ENCODE measurements at places on chromosomes 3 and 15.

GRCh38 chr15:81942655-81943195 is 103.1 kb downstream of the MEX3B start:
- no peak for DNase-seq

DNA sequence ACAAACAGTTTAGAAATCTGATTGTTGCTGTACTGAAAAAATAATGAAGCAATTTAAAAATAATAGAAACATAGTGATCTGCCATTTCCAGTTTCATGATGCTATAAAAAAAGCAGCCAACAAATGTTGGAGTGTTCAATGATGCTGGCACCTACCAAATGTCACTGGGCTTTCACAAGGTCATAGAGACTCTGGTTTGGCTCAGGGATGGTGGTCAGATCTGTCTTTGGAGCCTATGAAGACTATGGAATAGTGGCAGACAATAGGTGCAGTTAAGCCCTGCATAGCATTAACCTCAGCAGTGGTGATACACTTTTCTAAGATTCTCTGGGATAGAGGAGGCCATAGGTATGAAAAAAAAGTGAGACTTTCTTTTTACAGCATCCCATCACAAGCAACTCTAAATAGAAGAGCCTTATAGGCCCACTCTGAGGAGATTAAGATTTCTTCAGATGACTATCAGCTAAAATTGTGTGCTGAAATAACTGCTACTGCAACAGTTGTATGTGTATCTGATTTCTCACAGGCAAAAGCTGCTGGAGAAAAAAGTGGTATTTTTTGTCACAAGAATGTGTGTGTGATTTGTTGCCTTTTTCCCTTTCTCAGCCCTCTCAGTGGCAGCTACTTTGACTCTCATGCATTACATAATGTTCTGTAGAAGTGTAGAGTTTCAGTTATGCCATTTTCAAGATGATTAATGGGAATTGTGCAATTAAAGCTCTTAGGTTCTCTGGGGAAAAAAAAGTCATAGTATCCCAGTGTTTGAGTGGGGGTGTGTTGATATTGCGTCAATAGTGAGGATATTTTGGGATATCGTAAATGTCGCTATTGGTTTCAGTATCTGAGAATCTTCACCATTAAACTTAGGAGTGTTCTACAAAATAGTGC is 137.4 kb downstream of the MBNL1 start:
- no peak for DNase-seq

DNA sequence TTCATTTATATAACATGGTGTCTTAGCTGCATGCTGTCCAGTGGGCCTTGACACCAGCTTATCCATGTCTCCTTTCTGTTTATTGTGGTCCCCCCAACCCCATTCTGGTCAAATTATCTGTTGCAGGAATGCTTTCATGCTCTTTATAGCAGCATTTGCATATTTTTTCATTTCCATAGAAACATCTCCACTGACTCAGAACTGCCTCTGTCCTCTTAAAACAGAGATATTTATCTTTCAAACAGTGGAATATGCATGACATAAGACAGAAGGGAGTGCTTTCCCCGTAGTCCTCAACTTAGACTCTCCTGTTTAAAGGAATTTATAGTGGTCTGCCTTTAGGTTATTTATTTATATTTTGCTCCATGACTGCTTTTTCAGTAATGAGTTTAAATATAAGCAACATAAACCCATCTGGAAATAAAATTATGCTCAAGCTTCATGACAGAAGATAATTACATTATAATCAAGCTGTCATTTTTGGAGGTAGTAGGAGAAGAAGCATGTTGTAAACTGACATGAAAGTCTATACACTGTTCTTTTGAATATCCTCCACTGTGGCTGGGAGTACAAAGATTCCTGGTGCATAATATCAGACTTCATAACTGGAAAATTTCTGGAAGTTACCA is 179.5 kb upstream of the CD96 start:
- DNase-seq = no peak

DNA sequence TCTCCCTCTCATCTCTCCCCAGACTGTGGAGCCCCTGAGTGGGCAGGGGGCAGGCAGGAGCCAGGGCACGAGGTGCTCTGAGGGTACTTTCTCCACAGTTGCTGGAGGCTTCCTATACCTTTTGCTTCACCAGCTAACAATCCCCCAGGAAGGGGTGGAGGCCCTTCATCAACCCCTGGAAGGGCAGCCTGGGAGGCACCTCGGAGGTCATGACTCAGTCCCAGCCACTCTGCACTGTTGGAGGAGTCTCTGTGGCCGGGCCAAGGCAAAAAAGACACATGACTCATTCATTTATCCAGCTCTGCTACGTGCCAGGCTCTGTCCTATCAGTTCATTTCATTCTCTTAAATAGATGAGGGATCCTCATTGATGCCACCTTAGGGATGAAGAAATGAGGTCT is 15.6 kb upstream of the KY start:
- DNase-seq = no peak

- no peak for DNase-seq
Observed at GRCh38 chr3:43146599-43146998, 40.7 kb upstream of the POMGNT2 start.

DNA sequence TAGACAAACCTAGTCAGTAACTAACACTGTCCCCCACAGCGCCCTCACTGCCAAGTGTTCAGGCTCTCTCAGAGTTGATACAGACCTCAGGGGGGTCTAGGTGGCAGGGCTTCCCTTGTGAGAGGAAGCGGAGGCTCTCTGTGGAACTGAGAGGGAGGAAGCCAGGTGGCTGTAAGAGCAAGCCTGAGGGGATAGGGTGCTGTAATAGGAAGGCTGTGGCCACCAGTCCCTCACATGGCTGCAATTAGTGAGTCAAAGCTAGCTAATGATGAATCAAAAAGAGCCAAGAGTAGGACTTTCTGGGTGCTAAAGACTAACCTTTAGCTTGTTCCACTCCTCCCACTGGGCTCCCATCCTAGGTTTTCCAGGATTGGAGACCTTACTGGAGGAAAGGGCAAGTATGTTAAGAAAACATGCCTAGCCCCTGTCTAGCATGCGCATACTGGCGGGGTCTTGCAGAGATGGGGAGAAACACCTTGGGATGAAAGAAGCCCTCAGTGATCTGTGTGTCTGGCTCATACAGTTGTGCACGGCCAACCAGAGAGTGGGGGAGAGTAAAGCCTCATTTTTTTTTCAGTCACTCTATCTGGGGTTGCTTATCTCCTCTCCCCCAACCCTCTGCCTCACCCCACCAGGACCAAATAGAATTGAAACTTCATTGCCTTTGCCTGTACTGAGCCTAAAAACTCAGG is 13.3 kb upstream of the SOX2 start:
- DNase-seq = no peak

DNA sequence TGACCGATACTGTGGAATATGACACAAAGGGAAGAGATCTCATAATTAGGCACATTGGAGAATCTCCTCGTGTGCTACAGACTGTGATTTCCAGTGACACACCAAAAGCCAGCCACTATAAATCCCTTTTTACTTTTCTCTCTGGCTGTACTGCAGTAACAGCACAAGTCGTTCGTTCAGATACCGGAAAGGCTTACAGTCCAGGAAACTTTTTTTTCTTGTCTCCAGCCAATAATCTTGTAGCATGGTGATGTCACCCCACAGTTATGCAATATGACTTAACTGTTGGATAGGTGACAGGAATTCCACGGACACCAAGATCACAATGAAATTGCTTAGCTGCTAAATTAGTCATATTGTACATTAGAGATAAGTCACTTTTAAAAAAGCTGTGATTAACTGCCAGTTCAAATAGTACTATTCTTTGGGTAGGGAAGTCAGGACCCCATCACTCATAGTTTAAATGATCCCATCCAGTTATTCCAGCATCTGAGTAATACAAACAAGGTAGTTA is 36.3 kb upstream of the TSC22D2 start:
- DNase-seq = no peak

DNA sequence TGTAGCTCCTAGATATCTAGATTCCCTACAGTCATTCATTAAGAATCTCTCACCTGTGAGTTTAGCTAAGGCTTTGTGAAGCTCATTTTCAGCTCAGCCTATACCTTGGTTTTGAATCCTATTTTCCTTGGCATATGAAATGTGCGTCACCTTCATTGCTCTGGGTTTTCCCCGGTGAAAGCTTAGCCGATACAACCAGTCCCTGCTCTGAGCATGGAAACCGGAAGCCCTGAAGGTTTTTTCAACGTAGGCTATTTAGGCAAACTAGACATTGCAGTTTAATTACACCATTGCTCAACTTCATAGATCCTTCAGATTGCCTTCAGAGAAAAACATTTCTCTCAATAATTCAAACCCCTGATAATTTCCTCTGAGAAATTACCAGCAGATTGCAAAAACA is 206.8 kb upstream of the TPRG1 start:
- no peak for DNase-seq

DNA sequence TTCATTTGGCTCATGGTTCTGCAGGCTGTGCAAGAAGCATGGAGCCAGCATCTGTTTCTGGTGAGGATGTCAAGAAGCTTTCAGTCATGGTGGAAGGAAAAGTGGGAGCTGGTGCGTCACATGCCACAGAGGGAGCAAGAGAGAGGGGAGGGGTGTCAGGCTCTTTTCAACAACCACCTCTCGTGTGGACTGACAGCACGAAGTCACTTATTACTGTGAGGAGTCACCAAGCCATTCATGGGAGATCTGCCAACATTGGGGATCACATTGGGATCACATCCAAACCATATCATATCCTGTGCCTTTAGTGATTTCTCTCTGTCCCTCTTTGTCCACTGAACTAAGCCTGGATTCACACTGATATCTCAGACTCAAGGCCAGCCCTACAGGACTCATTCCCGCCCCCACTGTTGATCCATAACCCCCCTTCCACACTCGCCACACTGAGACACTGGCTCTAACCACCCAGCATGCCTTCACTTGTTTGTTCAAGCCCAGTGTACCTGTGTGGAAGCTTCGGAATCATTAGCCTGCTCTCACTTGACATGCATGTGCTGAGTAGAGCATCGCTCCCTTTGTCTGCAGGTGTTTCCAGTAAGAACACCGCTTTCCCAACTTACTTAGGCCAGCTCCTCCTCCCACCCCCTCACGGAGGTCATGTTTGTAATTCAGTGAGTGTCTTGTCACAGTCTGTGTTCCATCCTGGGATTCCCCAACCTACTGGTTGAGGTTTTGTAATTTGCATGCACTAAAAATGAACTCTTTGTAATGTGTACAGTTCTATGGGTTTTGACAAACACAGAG is 132.2 kb downstream of the KLF13 start:
- DNase-seq = no peak

DNA sequence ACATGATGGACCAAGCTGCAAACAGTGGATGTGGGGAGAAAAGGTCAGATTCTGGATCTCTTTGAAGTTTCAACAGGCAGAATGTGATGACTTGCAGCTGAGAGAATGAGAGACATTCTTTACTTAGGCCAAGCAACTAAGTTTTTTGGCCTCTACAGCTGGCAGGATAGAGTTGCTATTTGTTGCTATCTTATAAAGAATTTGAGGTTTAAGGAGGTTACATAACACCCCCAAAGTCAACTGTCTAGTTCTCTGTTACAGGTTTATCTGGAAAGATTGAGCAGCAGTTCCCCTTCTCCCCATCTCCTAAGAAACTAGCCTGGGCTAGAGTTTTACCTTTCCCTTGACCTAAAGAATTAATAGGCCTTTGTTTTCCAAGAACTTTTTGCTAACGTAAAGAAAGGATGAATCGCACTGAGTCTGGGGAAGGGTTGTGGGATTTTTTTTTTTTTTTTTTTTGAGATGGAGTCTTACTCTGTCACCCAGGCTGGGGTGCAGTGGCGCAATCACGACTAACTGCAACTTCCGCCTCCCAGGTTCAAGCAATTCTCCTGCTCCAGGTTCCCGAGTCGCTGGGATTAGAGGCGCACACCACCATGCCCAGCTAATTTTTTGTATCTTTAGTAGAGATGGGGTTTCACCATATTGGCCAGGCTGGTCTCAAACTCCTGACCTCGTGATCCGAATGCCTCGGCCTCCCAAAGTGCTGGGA is 26.6 kb upstream of the SLMAP start:
- no peak for DNase-seq

- no peak for DNase-seq
Observed at GRCh38 chr3:8482960-8483665, 18.5 kb upstream of the LMCD1 start.

- DNase-seq = peak; percentile 83
Observed at GRCh38 chr3:181896605-181897004, 184.9 kb downstream of the SOX2 start.

- DNase-seq = no peak
Observed at GRCh38 chr15:84402856-84403608, 167.5 kb downstream of the GOLGA6L4 start.

GRCh38 chr3:169213956-169214355 is 449.6 kb downstream of the MECOM start:
- DNase-seq = no peak

DNA sequence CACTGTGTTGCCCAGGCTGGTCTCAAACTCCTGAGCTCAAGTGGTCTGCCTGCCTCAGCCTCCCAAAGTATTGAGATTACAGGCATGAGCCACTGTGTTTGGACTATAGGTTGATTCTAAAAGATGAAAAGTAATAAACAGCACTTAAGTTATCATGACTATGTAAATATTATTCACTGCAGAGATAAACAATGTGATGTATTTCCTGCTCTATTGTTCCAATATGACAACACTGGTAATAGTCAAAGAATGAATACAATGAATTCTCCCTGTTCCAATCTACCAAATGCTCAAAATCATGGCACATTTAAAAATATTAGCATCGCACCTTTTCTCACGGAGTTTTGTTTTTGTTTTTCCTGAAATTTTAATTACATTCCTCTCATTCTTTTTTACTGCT is 36.8 kb upstream of the TBL1XR1 start:
- DNase-seq = no peak

Data from Karpas-422 (cell line).